Glutamatergic neuron (in vitro differentiated cells): ENCODE measurements at places on chromosomes 6 and 20.
A peak's percentile ranks its signal among the peaks of the same experiment; 100 is the strongest.

GRCh38 chr6:136752554-136752953, 39.7 kb downstream of the MAP3K5 start:
- DNase-seq: no peak

- no peak for DNase-seq
These were observed 93.1 kb upstream of the TIAM2 start for GRCh38 chr6:154901876-154902552.

DNA sequence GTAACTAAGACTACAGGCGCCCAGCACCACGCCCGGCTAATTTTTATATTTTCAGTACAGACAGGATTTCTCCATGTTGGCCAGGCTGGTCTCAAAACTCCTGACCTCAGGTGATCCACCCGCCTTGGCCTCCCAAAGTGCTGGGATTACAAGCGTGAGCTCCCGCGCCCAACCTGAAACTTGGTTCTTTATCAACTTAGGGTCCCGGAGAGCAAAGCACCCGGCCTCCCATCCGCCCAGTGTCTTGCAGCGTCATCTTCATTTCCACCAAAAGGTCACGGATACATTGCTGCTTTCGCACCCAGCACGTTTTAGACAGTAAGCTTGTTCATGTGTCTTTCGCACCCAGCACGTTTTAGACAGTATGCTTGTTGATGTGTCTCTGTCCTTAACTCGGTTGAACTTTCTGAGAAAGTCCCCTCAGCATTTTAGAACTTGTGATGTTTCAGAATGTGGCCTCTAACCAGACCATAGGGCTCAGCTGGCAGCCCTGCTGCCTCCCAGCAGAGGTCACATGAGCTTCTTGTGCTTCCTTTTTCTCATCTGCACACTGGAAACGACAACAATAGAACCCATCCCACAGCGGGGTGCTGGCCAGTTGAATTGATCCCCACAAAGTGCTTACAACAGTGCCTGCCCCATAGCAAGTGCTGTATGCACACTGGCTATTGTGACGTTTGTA, 48.8 kb downstream of the PRR18 start:
- DNase-seq: no peak

GRCh38 chr6:153957394-153957793, 81.6 kb upstream of the OPRM1 start:
- DNase-seq: no peak

- DNase-seq: no peak
These were observed 350.9 kb upstream of the NRSN1 start for GRCh38 chr6:23775127-23775526.

DNA sequence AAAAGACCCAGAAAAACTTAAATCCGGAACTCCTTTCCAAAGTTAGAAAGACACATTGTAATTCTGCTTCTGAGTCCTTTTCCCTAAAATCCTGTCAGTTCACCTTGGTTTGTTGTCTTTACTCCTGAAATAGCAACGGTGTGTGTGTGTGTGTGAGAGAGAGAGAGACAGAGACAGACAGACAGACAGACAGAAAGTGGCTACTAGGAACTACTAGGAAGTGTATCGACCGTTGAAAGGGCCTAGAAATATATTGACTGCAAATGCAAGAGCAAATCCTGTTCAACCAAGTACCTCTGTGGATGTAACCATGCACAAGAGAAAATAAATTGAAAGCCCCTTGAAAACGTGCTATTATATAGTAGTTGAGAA, 100.0 kb upstream of the MLIP start:
- no peak for DNase-seq

- DNase-seq: no peak
These were observed 114.6 kb upstream of the RIPOR2 start for GRCh38 chr6:25050356-25050755.

- no peak for DNase-seq
These were observed 607.4 kb downstream of the HACE1 start for GRCh38 chr6:104252276-104252675.

GRCh38 chr20:22757424-22758183, 173.2 kb upstream of the FOXA2 start:
- no peak for DNase-seq

- DNase-seq: no peak
These were observed 38.9 kb upstream of the TNFAIP3 start for GRCh38 chr6:137827977-137828810.

DNA sequence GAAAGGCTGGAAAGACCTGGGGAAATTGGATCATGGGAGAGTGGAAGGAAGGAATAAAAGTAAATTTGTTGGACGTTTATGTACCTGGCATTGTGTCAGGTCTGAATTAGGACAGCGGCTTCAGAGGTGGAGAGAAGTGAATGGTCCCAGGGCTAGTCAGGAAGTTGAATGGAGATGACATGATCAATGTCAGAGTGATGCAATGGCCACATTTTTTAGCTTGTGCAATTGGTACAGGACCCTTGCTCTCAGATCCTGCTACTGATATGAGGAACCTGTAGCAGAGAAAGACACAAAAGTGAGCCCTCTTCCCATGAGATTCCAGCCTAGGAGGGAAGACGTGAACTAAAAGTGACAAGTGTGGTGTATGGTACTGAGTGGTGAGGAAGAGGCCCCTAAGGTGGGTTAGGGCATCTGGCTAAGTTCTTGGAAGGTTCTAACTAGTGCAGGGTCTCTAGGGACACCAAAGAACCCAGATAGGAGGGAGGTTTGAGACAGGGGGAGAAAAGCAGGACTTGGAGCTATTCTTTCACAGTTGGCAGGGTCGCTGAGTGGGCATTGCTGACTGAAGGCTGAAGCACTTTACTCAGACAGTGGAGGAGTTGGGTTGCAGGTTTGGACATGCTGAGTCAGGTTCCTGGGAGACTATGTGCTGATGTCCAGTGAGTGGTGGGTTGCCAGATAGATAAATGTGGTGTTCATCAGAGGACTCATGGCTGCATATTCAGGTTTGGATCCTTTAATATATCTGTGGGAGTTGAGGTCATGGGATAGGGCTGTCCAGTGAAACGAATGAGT, 266.1 kb upstream of the RNF24 start:
- DNase-seq: no peak

DNA sequence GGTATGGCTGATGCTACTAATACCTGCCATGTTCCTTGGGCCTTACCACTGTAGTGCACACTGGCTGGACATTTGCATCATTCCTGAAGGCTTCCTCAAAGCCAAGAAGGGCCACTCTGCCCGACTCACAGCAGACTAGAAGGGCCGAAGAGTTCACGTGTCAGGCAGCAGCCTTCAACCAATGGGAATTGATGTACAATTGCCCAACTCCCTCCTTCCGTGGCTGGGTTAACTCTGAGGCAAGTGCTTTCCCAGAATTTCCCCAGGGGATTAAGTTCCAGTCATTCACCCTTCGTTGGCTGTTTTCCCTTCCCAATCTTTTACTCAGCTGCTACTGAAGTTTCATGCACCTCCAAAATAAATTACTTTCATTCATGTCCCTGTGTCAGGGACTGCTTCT, 29.8 kb downstream of the PSMB9 start:
- DNase-seq: no peak

DNA sequence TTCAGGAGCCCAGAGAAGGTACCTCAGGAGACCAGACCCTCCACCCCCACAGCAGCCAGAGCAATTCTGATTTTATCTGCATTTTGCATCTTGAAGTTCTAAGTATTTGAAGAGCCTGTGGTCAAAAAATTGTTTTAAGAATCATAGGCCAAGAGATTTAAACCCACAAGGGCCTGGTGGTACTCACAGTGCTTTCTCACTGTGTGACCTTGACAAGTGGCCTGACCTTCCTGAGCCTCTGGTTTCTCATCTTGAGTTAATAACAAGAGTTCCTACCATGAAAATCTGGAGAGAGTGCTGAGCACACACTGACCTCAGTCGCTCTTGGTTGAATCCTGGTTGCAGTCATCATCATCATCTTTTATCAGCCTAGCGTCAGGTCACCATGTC, 45.4 kb upstream of the ID1 start:
- DNase-seq: no peak

DNA sequence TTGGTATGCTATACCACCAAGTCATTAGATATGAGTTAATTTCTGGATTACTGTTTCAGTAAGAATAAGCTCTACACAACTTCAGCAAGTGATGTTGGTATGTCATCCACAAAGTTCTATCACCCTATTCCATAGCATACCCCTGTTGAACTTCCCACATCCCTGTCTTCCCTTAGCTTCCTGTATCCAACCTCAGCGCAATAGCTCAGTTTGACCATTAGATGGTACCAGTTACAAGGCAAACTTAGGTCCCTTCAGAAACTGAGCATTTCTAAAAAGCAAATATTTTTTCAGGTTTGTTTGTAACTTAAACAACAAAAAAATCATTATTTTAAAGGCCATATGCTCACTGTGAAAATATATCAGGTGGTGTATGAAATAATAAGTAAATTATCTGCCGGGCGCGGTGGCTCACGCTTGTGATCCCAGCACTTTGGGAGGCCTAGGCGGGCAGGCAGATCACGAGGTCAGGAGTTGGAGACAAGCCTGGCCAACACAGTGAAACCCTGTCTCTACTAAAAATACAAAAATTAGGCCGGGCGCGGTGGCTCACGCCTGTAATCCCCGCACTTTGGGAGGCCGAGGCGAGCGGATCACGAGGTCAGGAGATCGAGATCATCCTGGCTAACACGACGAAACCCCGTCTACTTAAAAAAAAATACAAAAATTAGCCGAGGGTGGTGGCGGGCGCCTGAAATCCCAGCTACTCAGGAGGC, 8.8 kb upstream of the MOG start:
- no peak for DNase-seq

GRCh38 chr6:8195040-8195713, 92.8 kb upstream of the EEF1E1 start:
- DNase-seq: peak; percentile 39

DNA sequence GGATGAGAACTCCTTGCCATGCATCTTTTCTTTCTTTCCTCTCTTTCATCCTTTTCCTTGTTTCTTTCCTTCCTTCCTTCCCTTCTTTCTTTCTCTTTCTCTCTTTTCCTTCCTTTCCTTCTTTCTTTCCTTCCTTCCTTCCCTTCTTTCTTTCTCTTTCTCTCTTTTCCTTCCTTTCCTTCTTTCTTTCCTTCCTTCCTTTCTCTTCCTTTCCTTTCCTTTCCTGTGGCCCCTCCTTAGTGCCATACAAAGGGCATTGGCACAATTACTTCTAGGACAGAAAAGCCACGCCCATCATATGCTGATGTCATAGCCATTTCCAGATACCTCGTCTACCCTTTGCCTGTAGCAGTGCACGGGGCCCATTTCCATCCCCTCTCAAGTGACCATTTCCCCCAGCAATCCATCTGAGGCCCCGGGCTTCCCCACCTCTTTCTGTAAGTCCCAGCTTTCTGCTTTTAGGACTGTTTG, 2.2 kb upstream of the CENPB start:
- no peak for DNase-seq

- DNase-seq: no peak
These were observed 94.1 kb downstream of the HIVEP2 start for GRCh38 chr6:142850679-142851423.

GRCh38 chr20:44212792-44213191, 2.2 kb upstream of the OSER1 start:
- DNase-seq: no peak

DNA sequence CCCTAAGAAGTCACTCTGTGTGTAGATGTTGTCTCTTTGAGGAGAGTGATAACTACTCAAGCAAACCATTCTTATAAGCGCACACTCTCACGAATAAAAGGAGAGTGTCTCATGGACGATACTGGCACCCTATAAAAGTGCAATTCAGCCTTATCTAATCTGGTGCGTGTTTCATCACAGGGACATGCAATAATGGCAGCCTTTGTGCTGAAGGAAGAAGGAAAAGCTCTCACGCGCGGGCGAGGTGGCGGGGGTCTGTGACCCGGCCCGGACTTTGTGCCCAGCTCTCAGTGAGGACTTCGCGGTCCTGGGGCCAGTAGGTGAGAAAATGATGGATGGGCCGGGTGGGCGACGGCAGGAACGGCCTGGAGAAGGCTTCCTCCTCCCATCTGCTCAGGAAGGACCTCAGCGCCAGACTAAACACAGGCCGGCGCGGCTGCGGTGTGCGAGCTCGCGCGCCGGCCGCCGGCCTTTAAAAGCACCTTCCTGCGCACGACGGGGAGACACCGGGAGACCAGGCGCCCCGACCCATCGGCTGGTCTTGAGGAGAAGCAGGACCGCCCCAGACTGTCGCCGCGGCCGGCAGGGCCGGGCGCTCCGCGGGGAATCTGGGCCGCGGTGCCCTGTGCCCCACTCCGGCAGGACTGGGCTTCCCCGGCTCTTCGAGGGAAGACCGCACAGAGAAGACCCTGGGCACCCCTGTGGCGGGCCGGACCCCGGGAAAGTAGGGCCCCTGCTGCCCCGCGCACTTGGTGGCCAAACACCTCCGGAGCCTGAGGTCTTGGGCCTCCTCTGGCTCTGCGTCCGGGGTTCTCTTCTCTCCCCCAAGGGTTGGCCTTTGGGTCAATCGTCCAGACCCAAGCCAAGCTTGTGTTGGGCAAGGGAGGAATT, 8.3 kb upstream of the FOXC1 start:
- no peak for DNase-seq

DNA sequence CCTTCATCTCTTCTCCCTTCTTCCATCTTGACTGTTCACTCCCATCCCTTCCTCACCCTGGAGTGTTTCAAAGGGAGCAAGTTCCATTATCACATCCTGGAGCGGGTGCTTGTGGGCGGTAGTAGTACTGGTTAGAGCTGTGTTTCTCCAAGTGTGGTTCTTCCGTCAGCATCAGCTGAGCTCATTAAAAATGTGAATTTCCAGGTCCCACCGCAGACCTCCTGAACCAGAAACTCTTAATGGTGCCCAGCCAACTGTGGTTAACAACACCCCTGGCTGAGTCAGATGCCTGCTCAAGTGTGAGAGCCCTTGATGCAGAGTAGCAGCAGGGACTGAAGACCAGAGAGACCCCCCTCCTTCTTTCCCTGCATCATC, 24.4 kb downstream of the ANGPT4 start:
- no peak for DNase-seq

DNA sequence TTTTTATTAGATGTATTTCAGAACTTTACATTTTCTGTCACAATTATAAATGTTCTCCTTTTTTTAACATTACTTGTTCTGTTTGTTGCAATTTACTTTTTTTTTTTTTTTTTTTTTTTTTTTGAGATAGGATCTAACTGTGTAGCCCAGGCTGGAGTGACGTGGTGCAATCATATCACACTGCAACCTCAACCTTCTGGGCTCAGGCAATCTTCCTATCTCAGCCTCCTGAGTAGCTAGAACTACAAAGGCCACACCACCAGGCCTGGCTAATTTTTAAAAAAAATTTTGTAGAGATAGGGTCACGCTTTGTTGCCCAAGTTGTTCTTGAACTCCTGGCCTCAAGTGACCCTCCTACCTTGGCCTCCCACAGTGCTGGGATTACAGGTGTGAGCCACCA, 15.1 kb upstream of the MBOAT1 start:
- DNase-seq: no peak

- DNase-seq: no peak
These were observed 6.7 kb downstream of the SLC12A5 start for GRCh38 chr20:46035713-46036112.

DNA sequence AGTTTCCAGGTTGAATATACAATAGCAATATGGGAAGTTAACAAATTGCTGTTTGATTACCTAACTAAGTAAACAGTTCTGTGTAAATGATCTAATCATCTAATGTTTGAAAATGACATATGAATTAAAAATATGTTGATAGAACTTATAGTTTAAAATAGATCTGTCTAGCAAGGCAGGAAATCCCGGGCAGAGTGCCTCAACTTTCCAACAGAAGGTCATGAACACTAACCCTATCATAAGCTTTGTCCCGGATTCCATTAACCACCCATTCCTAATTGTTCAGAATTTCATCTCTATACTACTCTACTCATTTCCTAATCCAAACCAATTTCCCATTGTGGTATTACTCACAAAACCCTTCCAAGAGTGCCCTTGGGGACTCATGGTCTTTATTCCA, 10.2 kb downstream of the TAAR1 start:
- DNase-seq: no peak

GRCh38 chr6:5838656-5839396, 167.9 kb downstream of the NRN1 start:
- DNase-seq: no peak
